Epithelial cell of esophagus (primary cell): ENCODE measurements at places on chromosomes 7 and 10.
A peak's percentile ranks its signal among the peaks of the same experiment; 100 is the strongest.

DNA sequence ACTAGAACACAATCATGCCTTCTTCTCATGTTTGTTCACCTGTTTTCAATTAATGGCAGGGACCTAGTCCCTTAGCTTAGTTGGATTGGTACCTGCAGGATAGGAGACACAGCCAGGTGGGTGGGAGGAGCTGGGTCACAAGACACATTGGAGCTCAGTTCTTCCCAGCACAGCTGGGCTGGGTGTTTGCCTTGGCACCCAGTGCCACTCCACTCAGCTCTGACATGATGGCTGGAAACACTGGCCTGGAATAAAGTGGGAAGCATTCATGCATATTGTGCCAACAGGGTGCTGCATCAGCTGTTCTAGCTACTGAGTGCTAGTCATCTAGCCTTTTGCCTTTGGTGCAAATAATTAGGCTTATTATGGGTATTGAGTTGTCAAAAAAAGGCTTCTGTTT, 226.1 kb downstream of the PTEN start:
- DNase-seq: no peak

GRCh38 chr10:126420567-126421300, 32.5 kb upstream of the ADAM12 start:
- DNase-seq: peak; percentile 15

- peak; percentile 0 for DNase-seq
Observed at GRCh38 chr7:69871213-69871885, 273.1 kb downstream of the AUTS2 start.

DNA sequence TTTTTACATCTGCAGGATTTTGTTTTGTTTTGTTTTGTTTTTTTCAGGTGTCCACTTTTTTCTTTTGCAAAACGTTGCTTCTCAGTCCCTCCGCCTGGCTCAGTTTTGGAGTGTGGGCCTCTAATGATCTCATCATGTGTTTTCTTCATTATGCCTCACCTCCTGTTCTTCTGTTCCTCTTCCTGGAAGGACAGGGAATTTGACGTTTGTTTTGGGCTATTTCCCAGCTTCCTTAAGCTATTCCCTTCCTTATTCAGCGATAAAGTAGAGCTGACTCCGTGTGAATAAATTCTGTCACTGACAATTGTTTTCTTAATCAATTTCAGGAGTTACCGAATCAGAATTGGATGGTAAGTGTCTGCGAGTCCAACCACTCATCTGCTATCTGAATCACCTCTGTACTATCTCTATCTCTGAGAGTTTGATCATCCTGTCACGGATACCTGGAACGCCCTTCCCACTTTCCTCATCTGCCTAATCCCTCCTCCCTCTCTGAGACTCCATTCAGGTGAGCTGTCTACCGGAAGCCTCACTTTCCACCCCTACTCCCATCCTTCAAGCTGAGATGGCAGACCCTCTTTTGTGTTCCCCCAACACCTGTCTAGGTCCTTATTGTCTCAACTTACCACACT, 218.4 kb downstream of the GATA3 start:
- peak; percentile 75 for DNase-seq

- peak; percentile 57 for DNase-seq
Observed at GRCh38 chr10:88118729-88119128, 255.3 kb downstream of the PTEN start.

- no peak for DNase-seq
Observed at GRCh38 chr10:73717556-73717955, 19.6 kb upstream of the AGAP5 start.

GRCh38 chr10:4101918-4102654, 317.1 kb upstream of the KLF6 start:
- no peak for DNase-seq

GRCh38 chr10:78247821-78248220, 214.2 kb downstream of the RPS24 start:
- DNase-seq: no peak

- no peak for DNase-seq
Observed at GRCh38 chr7:149104214-149104613, 13.7 kb upstream of the ZNF786 start.

GRCh38 chr10:129825826-129826225, 138.2 kb downstream of the EBF3 start:
- DNase-seq: no peak

DNA sequence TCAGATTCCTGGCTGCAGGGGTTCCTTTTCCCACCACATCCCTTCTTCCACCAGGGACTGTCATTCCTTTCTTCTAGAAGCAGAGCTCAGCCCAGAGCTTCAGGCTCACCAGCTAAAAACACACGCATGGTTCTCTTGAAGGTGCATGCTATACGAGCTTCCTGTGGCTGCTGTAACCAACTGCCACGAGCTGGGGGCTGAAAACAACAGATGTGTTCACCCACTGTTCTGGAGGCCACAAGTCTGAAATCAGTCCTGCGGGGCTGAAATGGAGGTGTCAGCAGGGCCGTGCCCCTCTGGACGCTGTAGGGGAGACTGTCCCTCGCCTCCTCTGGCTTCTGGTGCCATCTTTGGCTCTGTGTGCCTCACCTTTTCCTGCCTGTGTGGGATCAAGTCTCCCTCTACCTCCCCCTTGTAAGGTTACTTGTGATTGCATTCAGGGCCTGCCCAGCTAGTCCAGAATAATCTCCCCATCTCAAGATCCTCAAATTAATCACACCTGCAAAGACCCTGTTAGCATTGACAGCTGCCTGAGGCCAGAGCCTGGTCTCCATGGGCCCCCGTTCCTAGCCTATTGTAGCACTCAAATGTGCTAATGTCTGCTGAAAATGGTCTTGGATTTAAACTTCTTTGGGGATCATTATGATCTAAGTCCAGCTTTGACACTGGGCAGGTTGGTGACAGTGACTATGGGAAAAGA, 13.7 kb downstream of the RAB19 start:
- DNase-seq: no peak

DNA sequence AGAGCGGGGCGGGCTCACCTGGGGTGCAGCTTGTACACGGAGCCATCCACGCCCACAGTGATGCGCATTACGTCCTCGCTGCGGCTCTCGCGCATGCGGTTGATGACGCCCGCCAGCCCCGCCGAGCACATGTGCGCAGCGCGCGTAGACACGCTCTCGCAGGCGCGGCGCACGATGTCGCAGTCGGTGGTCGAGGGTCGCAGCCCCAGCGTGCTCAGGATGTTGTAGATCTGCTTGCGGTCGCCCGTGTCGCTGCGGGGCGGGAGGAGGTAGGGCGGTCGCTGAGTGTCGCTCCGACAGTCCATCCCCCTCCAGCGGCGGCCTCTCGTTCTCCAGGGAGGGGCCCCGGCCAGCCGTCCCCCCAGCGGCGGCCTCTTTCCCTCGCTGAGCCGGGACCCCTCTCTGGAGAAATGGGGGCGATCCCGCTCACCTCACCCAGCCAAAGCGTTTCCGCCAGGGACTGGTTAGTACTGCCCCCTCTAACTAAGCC, 4.4 kb upstream of the MYL7 start:
- DNase-seq: peak; percentile 46

DNA sequence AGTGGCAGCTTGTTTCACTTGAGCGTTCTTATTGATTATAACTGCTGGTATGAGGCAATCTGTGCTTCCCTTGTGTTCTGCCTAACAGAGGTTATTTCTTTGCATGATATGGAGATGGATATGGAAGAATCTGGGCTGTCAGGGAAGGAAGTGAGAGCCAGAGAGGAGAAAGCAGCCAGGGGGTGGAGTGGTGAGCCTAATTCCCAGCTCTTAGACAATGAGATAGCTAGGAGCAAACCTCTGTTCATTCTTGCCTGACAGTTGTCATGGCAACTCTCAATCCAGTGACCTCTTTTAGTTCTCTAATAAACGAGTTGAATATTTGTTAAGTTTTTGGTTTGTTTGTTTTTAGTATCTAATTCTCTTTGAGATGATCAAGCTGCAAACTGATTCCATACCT, 214.3 kb downstream of the NRG3 start:
- DNase-seq: no peak

DNA sequence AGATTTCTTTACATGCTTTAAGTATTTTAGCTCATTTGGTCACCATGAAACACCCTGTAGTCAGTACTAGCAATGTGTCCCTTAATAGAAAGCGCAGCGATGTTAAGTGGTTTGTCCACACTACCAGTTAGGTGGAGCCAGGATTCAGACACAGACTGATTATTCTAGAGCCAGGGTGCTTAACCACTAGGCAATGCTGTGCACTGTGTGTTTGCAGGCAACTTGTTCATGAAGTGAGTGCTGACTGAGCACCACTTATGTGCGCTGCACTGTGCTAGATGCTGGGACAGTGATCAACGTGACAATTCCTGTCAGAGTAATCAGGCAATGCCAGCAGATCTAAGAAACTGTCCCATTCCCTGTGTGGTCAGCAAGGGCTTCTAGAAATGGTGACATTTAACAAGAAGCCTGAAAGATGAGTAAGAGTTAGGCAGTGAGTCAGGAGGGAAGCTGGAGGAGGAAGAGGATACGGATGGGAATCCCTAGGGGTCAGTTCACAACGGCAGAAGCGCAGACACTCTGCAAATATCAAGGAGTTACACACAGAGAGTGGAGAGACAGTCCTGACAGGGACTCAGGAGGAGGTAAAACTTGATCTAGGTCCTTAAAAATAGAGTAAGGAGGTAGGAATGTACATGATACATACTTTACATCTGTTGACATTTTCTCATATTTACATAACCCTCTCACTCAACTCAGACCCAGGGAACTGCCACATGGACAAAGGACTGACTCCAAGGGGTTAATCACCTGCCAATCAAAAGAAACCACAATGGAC, 69.7 kb upstream of the EGR2 start:
- peak; percentile 29 for DNase-seq

DNA sequence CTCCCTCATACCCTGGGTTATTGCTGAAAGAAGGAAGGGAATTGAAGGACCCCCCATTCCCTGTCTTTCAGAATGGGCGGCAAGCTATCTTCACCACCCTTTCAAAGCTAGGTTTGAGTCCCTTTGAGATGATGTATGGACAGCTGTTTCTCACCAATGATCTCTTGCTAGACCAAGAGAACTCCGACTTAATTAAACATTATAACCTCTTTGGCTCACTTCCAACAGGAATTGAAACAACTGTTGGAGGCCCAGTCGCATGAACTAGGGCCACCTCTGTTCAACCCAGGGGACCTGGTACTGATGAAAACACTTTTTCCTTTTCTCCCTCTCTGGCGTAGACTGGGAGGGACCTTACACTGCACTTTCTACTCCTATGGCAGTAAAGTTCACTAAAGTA, 110.6 kb downstream of the ITGB8 start:
- no peak for DNase-seq

DNA sequence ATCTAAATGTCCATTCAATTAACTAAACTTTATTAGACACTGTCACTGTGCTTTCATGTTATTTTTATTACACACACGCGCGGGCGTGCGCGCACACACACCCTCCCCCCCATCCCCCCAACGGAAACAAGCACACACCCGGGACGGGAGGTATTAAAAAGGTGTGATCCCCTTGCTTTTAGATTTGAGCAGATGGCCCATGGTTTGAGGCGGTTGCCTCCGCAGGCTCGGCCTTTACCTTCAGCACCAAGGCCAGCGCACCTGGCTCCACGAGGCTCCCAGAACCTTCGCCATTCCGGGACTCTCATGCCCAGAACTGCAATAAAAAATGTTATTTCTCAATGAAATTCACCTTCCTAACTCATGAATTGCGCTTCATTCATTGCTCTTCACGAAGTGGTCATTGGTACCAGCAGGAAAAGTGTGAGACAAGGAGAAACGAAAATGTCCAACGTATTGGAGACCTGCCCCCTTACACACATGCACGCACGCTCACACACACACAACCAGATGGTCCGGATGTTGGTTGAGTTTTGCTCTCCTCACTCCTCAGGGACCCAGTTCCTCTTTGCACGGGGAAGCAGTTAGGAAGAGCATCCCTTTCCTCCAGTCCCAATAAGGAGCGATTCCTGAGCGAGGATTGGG, 20.8 kb upstream of the PTF1A start:
- peak; percentile 57 for DNase-seq

DNA sequence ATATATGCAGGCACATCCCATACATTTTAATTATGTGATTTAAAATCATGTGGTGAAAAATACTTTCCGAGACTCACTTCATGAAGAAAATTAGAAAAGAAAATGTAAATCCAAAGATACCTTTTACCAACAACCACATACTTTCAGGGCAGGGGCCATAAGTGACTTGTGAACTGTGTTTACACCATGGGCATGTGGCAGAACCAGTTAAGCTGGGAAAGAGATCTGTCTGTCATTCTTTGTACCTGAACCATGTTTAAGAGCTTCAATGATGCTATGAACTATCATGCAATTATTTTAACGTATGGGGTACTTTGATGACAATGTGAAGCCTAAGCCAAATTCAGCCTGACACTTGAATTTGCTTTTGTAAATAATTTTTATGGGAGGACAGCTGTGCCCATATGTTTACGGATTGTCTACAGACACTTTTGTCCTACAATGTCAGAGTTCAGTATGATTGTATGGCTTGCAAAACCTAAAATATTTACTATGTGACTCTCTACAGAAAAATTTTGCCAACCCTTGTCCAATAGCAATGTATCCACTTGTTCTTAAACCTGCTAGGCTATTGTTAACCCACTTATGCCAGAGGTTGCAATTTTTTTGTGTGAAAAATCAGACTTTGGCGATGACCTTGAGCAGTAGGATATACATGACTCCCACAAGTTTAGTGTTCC, 654.6 kb downstream of the TNS3 start:
- DNase-seq: peak; percentile 61

DNA sequence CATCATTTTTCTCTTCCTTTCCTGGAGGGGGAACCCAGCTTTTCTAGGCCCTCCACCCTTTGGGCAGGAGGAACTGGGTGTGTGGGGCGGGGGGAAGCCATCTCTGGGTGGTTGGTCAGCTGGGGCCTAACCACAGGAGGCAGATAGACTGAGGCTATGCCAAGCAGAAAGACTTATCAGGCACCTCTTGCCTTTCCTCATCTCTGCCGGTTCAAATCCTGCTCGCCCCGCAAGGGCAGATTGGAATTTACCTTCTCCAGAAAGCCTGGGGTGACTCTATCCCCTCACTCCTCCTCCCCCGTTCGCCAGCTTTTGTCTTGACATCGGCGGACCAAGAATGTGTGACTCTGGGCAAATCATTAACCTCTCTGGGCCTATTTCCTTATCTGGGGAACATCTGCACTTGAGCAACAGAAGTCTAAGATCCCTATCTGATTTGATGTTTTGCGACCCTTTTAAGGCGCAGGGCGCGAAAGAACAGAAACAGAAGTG, 584 bp upstream of the GARS1 start:
- peak; percentile 42 for DNase-seq

DNA sequence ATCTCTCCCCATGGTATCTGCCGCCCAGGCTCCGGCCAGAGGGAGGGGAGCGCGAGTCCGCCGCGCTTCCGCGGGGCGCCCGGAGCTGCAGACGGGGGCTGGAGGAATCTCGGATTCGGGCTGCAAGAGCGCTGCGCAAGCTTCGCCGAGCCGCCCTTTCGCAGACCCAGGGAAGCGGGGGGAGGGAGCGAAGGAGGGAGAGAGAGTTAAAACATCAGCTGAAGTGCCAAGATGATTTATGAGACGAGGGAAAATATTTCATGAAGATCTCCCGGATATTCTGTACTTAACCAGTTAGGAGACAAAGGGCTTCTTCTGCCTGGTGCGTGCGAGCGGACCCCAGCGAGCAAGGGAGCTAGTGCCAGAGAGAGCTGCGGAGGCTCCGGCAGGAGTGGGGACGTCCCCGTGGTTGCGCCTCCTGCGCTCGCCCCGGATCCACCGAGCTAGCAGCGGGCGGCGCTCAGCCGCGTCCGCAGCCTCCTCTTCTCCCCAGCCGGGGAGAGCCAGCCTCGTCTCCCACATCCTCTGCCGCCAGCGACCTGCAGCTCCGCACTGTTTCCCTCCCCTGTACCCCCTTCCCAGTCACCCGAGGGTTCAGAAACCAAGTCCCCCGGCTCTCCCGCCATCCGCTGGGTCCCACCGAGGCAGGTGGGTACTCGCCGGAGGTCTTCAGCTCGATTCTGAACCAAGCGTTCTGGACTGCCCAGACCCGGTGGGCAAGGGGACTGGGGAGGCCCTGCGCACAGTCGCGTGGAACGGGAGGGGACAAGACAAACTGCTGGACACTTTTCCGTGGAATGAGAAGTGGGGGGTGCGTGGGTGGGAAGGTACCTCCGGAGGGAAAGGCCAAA, 1.0 kb upstream of the PAX2 start:
- no peak for DNase-seq
